ENCODE measurements at places on chromosomes 3 and 15.
A peak's percentile ranks its signal among the peaks of the same experiment; 100 is the strongest.

DNA sequence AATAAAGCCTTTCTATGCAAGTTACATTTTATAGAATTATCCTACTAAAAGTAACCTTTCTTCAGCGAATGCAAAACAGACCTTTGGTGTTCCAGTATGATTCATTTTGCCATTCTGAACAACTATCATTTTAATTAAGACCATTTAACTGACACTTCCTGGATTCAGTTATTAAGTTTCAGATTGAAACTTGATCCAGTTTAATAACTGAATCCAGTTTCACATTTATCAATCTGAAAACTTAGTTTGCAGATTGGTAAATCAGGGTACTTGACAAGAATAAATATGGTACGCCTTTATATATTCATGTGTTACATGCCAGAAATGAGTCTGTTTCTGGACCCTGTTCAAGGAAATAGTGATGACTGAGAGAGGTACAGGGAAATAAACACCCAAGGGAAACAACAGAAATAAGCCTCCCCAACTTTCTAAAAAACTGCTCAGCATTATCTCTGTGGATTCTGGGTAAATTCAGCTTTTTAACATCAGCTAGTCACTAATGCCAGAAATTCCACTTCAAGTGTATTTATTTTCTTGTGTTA is 23.3 kb upstream of the NFKBIZ start:
- no peak for DNase-seq

- no peak for DNase-seq
These were observed 945.7 kb downstream of the SQOR start for GRCh38 chr15:46580487-46580886.

- DNase-seq, result peak; percentile 77
These were observed 392.7 kb upstream of the TBL1XR1 start for GRCh38 chr3:177589911-177590381.

GRCh38 chr3:57046101-57046765 is 14.2 kb upstream of the SPATA12 start:
- no peak for DNase-seq

DNA sequence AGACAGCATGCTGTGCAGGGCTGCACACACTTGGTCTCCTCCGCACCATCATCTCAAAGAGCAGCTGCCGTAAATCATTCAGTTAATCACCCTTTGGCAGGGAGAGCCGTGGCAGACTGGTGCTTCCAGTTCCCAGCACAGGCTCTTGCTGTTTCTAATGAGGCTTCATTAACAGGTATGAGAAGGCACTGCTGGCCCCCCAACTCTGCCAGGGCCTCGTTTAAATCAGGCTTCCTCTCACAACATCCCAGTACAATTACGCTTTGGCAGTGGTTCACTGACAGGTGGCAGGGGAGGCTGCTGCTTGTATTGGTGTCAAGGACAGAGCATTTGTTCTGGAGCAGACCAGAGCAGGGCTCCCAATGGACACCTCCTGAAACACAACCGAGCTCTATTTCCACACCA is 77.1 kb downstream of the BFSP2 start:
- no peak for DNase-seq

GRCh38 chr15:75030023-75030413 is 6.6 kb downstream of the PPCDC start:
- no peak for DNase-seq

DNA sequence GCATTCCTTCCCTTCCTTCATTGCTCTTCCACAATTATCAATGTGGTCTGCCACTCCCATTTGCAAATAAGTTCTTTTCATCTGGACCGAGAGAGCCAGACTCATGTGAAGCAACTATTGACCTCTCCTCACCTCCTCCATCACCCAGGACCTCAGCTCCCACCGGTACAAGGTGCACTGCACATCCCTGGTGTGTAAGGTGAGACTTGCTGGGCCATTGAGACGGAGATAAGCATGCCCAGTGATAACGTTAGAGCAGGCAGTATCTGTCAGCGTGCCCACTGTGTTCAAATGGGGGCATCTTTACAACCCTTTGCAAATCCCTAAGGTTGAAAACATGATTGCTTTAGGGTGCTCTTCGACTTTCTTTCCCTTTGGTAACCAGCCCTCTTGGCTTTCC is 154.8 kb downstream of the ADAMTS17 start:
- no peak for DNase-seq

- no peak for DNase-seq
These were observed 53.0 kb upstream of the SEC22A start for GRCh38 chr3:123148772-123149171.

- no peak for DNase-seq
These were observed 43.2 kb downstream of the RAF1 start for GRCh38 chr3:12620729-12621128.

DNA sequence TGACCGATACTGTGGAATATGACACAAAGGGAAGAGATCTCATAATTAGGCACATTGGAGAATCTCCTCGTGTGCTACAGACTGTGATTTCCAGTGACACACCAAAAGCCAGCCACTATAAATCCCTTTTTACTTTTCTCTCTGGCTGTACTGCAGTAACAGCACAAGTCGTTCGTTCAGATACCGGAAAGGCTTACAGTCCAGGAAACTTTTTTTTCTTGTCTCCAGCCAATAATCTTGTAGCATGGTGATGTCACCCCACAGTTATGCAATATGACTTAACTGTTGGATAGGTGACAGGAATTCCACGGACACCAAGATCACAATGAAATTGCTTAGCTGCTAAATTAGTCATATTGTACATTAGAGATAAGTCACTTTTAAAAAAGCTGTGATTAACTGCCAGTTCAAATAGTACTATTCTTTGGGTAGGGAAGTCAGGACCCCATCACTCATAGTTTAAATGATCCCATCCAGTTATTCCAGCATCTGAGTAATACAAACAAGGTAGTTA is 36.3 kb upstream of the TSC22D2 start:
- peak; percentile 75 for DNase-seq

GRCh38 chr15:67892559-67893377 is 52.9 kb upstream of the RNU6-1 start:
- DNase-seq, result no peak

GRCh38 chr15:68445351-68445750 is 13.4 kb upstream of the ITGA11 start:
- no peak for DNase-seq

DNA sequence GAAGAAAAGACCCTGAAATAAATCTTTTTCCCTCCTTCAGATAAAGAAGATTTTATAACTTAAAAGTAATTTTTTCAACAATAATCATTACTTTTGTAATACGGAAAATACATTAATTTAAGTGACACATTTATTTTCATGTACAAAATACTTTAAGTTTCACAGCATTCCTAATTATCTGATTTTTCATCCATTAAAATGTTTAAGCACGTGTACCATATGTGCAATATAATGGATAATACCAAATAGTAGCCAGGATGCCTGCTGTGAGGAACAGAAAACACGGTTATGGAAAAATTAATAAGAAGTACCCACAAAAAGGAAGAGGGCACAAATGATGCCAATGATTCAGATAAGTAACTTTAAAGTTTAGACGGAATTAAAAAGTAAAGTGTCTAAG is 33.5 kb downstream of the ADAM10 start:
- DNase-seq, result no peak

DNA sequence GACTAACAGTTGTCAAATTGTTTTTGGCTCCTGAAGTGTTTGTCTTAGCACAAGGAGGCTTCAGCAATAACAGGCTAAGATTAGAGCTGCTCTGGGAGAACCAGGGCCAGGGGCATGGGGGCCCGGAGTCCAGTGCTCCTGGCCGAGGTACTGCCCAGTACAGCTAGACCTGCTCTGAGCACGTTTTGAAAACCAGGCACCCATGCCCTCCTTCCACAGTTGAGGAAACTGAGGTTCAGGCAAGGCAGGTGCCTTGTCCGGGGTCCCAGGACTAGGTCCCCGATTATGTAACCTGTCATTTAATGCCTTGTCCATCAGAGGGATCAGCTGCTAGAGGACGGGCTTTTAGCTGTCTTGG is 19.2 kb downstream of the KBTBD13 start:
- DNase-seq, result no peak

GRCh38 chr3:78277801-78278200 is 1237.9 kb downstream of the ROBO2 start:
- no peak for DNase-seq

DNA sequence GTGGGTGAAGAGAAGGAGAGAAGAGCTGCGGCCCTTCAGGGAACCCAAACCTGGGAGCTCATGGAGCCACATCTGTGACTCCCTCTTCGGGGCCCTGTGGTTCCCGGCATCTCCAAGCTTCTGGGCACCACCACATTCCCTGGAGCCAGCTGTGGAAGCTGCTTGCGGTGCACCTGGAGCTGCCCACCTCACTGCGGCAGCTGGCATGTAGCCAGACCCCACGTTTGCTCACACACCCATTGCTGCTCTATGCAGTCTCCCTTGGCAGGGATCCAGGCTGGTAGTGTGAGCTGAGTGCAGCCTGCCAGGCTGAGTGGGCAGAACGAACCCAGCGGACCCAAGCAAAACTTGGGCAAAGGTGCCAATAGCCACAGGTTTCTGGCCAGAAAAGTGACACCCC is 16.8 kb upstream of the PLA2G4E start:
- no peak for DNase-seq

DNA sequence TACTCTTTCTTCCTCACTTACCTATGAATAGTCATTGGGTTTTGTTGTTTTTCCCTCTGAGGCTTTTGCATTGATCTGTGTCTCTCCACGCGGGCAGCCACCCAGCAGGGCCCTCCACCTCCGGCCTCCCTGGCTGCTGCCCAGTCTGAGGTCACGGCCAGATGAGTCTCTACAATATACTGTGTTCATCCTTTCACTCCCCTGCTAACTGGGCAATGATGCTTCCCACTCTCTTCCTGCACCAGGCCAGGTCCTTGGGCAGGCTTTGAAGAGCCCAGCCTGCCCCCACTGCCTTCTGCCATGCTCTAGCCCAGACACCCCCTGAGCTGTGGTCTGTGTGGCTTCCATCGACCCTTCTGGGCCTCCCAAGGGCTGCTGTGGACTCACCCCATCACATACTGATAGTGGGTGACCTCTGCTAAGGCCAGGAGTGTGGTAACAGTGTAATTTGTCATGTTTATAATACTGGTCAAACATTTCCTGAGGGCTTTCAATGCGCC is 18.0 kb downstream of the PDIA5 start:
- no peak for DNase-seq

GRCh38 chr3:124298951-124299350 is 307.0 kb upstream of the ROPN1 start:
- no peak for DNase-seq

GRCh38 chr15:101156509-101157159 is 95.2 kb downstream of the CHSY1 start:
- DNase-seq, result no peak

GRCh38 chr3:111763001-111763471 is 96.0 kb upstream of the PHLDB2 start:
- no peak for DNase-seq

- DNase-seq, result no peak
These were observed 5.2 kb downstream of the TBC1D2B start for GRCh38 chr15:78072080-78072892.

GRCh38 chr15:100252779-100253417 is 88.9 kb downstream of the ADAMTS17 start:
- DNase-seq, result no peak

- no peak for DNase-seq
These were observed 60.0 kb upstream of the FEZF2 start for GRCh38 chr3:62433396-62433795.

DNA sequence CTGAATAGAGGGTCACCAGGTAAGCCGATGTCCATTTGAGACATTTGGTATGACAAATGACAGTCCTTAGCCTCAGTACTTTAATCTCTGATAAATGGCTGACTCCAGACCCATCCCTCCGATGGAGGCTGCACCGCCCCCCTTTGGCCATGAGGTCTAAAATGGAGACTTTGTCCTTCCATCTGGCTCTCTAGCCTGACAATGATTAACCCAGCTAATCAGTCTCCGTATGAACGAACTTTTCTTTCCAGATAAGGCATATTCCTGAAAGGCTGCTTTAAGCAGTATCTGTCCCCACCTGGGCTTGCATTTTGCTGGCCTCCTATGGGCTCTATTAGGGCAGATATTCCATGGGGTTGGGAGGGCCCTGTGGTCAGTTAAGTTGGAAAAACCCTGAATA is 10.8 kb upstream of the MYZAP start:
- DNase-seq, result no peak

DNA sequence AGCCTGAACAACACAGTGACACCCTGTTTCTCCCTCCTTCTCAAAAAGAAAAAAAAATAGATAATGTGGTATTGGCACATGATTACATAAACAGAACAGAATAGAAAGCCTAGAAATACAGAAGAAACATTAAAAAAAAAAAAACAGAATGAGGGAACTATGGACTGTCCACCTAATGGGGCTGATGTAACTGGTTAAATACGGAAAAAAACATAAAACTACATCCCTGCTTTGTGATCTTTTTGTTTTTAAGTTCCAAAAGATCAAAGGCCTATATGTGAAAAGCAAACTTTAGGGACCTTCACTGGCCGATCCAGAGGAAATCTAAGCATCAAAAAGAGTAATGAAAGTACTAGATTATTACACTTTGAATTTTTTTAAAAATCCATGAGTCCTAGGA is 17.2 kb downstream of the TMEM202 start:
- no peak for DNase-seq

DNA sequence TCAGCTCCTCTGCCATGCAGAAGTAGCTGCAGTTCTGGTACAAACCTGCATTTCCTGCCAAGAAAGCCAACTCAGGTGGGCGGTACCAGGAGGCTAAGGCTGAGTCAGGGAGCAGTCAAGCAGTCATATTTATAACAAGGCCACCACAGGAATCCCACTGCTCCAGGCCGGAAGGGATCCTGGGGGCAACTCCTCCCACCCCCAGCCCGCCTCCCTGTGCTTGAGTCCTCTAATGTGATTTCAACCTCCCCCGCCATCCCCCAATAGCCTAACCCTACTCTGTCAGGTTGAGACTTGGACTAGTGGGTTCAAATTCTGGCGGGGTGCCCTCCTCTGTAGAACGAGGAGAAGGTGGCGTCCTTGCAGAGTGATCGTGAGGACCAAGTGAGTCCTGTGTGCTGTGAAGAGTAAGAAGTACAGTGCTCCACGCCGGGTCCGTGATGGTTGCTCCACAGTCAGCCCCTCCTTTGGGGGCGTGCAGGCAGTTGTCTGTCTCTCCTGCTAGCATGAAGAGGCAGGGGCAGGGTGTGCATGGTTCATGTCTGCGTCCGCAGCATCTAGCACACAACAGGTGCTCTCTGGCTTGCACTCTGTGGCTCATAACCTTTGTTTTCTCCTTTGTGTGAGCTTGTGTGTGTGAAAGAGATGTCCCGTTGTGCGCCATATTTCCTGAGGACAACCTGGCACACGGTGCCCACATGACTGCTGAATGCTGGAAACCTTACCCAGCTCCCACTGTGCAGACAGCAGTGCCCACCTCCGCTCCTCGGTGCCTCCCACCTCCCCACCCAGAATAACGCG is 78.3 kb downstream of the SMAD6 start:
- DNase-seq, result peak; percentile 80

DNA sequence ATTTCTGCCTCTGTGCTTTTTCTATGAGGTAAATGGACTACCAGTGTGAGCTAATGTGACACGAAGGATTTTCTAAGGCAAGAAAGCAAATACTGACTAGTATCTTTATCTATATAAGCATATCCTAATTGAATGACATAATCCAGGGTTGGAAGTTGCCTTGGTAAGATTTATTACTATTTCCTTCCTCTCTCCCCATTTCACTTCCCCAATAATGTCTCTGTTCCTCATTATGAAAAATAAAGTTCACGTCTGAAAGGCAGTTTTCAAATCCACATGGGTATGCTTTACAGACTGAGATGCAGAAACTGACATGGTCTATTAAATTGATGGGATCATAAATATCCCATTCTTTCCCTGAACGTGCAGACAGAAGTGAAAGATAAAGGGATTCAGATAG is 86.0 kb downstream of the DTWD1 start:
- no peak for DNase-seq
